ENCODE measurements at places on chromosomes 16 and 17.

- no peak for ATAC-seq
Measured at GRCh38 chr16:629833-630248, 944 bp upstream of the WFIKKN1 start.

- ATAC-seq = no peak
Measured at GRCh38 chr16:64133366-64133765, 988.5 kb downstream of the CDH11 start.

GRCh38 chr16:82185012-82185411 lies 15.0 kb upstream of the MPHOSPH6 start:
- no peak for ATAC-seq

GRCh38 chr16:84098939-84099338 lies 17.8 kb downstream of the MBTPS1 start:
- no peak for ATAC-seq

DNA sequence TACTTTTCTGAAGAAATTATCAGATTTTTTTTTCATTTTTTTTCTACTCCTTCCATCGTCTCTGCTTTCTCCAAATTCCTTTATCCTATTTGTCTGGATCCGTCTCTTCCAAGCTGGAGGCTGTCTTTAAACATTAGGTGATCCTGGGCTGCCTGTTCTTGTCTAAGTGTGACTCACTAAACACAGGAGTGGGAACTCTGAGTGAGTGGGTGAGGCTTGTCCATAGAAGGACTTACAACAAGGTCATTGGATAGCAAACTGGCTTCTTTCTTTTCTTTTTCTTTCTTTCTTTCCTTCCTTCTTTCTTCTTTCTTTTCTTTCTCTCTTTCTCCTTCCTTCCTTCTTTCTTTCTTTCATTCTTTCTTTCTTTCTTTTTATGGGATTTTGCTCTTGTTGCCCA lies 18.2 kb downstream of the ALOX15 start:
- ATAC-seq = no peak

GRCh38 chr16:89033304-89033703 lies 56.3 kb upstream of the CBFA2T3 start:
- no peak for ATAC-seq

- no peak for ATAC-seq
Measured at GRCh38 chr17:31128241-31128640, 33.5 kb downstream of the NF1 start.

DNA sequence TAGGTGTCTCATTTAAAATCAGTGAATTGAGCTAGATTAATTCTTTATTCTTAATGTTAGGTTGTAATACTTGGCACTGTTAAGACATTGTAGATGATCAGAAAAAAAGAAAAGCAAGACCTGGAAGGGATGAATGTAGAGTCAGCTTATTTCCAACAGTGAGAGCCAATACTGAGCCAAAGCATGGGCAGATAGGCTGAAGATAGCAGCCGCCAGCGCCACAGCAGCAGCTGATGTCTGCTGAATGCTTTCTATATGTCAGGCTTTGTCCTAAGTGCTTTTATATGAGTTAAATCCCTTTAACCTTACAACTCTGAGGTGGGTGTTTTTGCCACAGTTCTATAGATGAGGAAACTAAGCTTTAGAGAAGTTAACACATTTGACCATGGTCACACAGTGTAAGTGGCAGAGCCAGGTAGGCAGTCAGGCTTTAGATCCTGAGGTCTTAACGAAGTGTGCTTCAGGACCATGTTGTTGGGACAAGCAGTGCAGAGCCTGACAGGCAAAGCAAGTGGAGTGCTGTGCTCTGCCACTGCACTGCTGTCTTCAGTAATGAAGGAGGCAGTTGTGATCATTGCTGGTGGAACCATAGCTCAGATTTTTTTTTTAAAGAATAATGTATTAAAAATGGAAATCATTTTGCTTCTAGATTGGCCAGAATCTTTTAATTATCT lies 25.9 kb downstream of the TNRC6A start:
- ATAC-seq = no peak

- ATAC-seq = no peak
Measured at GRCh38 chr17:61849674-61850073, 13.7 kb downstream of the BRIP1 start.

DNA sequence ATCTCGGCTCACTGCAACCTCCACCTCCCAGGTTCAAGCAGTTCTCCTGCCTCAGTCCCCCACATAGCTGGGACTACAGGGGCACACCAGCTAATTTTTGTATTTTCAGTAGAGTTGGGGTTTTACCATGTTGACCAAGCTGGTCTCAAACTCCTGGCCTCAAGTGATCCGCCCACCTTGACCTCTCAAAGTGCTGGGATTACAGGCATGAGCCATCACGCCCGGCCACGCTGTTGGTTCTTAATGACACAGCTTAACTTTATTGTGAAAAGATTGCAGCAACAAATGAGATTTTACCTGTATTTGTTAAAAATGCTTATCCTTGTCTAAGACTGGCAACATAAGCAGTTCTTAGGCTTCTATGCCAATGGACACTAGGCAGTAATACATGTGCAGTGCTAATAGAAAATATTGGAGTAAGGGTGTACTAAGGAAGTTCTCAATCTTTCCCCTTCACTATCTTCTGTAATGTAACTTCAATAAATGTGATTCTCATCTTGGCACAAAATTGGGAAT lies 2.9 kb downstream of the UBB start:
- ATAC-seq = no peak

GRCh38 chr17:63665527-63666214 lies 34.3 kb downstream of the LIMD2 start:
- peak; percentile 94 for ATAC-seq

GRCh38 chr17:45104029-45104428 lies 28.3 kb downstream of the PLCD3 start:
- ATAC-seq = no peak

- no peak for ATAC-seq
Measured at GRCh38 chr17:17745476-17746455, 64.5 kb downstream of the RAI1 start.

DNA sequence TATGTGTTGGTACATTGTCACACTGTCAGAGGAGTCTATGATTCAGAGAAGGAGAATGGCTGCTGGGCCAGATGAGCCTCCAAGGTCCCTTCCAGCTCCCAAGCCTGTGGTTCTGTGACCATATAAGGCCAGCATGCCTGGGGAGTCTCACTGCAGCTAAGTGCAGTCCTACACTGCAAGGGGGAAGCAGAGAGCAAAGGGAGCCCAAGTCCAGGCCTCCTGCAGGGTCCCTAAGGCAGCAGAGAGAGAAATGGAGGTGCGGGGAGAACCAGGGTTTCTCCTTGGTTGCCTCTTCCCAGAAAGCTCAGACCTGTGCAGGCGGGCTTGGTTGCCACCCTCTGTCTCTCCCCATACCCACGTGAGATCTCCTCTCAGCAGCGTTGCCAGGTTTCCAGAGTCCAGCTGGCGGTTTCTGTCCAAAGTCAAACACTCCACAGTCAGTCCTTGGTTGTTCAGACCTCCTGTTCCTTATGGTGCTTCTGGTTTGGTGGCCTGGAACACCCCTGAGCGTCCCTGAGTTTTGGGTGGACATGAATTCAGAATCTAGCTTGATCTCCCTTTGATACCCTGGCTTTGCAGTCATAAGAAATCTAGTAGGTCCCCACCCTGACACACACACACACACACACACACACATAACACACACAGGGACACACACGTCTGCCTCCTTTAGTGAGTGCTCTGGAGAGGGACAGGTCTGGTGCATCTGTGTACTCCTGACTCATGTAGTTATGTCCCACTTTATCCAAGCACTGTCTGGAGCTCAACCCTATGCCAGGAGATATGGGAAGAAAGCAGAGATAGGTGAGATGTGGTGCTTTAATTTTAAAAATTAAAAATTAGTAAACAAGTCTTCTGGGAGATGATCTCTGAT lies 78.8 kb downstream of the GNAO1 start:
- ATAC-seq = no peak

DNA sequence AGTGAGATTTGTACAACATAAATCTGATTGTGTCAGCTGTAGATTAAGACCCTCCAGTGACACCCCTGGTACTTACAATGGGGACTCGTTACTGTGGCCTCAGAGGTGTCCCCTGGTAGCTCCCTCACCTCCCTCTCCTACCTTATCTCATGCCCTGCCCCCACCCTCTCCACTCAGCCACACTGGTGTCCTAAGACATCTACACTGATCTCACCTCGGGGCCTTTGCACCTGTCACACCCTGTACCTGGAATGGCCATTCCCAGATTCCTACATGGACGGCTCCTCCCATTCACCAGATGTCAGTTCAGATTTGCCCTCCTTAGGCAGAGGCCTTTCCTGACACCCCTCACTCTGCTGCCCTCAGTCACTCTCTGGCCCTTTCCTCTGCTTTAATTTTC lies 319.3 kb downstream of the CPPED1 start:
- no peak for ATAC-seq

- peak; percentile 73 for ATAC-seq
Measured at GRCh38 chr17:6374761-6375312, 60.1 kb downstream of the AIPL1 start.

DNA sequence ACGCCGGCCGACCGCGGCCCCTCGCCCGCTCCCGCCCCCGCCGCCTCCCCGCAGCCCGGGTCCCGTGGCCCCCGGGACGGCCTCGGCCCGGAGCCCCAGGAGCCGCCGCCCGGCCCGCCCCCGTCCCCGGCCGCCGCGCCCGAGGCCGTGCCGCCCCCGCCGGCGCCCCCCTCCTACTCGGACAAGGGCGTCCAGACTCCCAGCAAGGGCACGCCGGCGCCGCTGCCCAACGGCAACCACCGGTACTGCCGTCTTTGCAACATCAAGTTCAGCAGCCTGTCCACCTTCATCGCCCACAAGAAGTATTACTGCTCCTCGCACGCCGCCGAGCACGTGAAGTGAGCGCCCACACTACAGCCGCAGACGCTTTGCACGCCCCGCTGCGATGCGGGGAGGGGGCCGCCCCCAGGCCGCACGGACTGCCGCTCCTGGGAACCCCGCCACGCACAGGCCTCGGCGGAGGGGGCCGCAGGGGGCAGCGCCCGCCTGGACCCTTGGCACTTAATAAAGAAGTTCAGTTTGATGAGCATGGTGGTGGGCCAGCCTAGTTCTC lies 35.5 kb upstream of the ZC3H18 start:
- peak; percentile 16 for ATAC-seq

DNA sequence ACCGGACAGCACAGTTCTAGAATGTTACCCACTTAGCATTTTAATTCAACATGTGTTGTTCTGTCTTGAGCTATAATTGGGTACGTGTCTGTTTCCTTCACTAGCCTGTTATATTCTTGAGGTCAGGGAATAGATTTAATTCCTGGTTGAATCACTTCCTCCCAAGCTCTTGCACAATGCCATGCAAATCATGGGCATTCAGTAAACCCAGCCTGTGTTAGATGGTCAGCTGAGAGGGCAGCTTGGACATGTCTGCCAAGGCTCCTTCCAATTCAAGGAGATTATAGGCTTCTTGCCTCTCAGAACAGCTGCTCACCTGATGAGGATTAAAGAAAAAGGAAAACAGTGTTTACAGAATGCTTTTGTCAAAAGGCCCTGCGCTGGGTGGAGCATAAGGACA lies 12.6 kb downstream of the C1QTNF1 start:
- ATAC-seq = no peak

GRCh38 chr17:79950306-79950705 lies 85.4 kb downstream of the TBC1D16 start:
- no peak for ATAC-seq

- no peak for ATAC-seq
Measured at GRCh38 chr17:66939461-66940114, 24.9 kb upstream of the CACNG4 start.

DNA sequence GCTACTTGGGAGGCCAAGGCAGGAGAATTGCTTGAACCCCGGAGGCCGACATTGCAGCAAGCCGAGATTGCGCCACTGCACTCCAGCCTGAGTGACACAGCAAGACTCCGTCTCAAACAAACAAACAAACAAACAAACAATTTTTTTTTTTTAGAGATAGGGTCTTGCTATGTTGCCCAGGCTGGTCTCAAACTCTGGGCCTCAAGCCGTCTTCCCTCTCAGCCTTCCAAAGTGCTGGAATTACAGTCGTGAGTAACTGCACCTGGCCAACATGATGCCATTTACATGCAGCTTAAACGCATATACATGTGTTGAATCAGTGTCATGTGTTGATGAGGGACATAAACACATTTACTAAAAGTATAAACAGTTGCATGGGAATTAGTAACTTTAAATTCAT lies 2.0 kb upstream of the SLFN5 start:
- no peak for ATAC-seq

Data from stimulated activated memory B cell treated with anti-CD40 and anti-IgM and Interleukin-4, amounts not matched to agents 10 μg/mL and 1 μg/mL and 100 μg/mL, for 72 hours (primary cell).